ENCODE measurements at places on chromosomes 1 and 21.

- DNase-seq: no peak
Measured at GRCh38 chr21:16116798-16117197, 387.0 kb downstream of the USP25 start.

GRCh38 chr1:227003165-227003564 is 63.1 kb downstream of the COQ8A start:
- no peak for DNase-seq

- DNase-seq: no peak
Measured at GRCh38 chr1:36531833-36532232, 49.1 kb upstream of the CSF3R start.

- no peak for DNase-seq
Measured at GRCh38 chr1:188244681-188245080, 1415.9 kb downstream of the PLA2G4A start.

GRCh38 chr1:116310180-116310579 is 62.9 kb upstream of the ATP1A1 start:
- DNase-seq: no peak

- no peak for DNase-seq
Measured at GRCh38 chr1:225494789-225495359, 67.0 kb upstream of the LBR start.

- DNase-seq: no peak
Measured at GRCh38 chr21:34613679-34614627, 960 bp downstream of the RCAN1 start.

GRCh38 chr1:183993132-183993531 is 44.4 kb downstream of the COLGALT2 start:
- DNase-seq: peak; percentile 82
